ENCODE measurements at places on chromosomes 4 and X.

DNA sequence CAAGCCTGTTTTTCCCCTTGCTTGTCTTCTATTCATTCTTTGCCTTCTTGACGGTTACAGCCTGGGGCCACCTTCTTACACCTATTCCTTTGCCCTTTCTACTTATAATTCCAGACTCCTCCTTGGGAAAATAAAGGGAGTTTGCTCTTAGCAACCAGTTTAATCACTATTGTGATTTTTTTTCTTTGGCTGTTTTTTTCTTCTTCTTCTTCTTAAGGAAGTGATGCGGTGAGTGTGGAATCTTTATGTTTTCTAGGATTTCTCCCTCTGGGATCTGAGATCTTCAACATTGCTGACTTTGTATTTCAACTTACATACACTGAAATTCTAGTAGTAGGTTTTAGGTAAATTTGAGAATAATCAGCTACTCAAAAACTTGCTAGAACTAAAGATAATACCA, 1.1 kb upstream of the KLHL13 start:
- no peak for DNase-seq

DNA sequence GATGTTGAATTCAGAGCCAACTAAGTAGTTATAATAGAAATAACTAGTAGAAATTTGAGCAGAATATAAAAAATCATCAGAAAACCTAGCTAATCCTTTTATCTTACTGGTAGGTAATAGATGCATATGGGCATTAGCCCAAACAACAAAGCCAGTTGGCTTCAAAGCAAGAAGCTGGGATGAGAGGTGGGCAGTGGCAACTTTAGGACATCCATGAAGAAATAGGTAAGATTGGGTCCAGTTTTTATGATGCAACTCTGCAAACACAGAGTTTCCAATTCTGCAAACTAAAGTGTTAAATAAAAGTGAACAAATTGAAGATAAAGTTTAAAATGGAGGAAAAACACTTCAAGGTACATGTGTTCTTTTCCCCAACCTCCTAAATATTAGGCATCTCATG, 5.1 kb downstream of the PGRMC2 start:
- no peak for DNase-seq

GRCh38 chr4:87166296-87166854, 54.0 kb downstream of the KLHL8 start:
- DNase-seq = no peak

- DNase-seq = no peak
These were observed 11.4 kb downstream of the SYN1 start for GRCh38 chrX:47608130-47608810.
